ENCODE measurements at places on chromosomes 11 and 22. TPM values are rescaled to one million over a fixed set of nuclear protein-coding genes. Genes with fewer than 3 reads are reported as not detected.

DNA sequence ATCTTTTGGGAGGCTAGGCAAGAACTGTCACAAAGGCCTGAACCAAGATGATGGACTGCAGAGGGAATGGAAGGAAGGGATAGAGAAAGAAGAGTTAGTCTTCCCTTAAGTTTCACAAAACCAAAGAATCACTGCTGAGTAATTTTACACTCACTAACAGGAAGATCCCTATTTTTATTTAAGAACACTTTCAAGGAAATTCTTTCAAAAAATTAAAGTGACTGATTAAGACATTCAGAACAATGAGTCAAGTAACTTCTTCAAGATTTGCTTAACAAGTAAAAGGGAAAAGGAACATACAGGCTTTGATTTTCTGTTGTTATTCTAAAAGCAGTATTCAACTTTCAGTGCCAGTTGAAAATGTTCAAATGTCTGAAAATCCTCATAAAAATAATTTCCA lies 3.1 kb downstream of the PITPNB start:
- no peak for DNase-seq
- H3K4me1 ChIP-seq: peaks cover 87% of the 10 kb centered on the region
- H3K27ac ChIP-seq: no peak overlapping the region
- no peaks in the 10 kb centered on the region for H3K27me3 ChIP-seq
- H3K36me3 ChIP-seq: no peaks in the 10 kb centered on the region

GRCh38 chr22:40021401-40022000 lies 26.7 kb downstream of the FAM83F start:
- H3K27me3 ChIP-seq: no peaks in the 10 kb centered on the region
- no peak for DNase-seq
- no peak overlapping the region for H3K4me3 ChIP-seq
- no peak overlapping the region for H3K27ac ChIP-seq
- peaks cover 24% of the 10 kb centered on the region for H3K36me3 ChIP-seq
- peaks cover 9% of the 10 kb centered on the region for H3K4me1 ChIP-seq

The SAA4 gene
- not detected for total RNA-seq

The SLC22A9 gene
- total RNA-seq: not detected

GRCh38 chr11:35115688-35116030 lies 23.3 kb upstream of the CD44 start:
- peaks cover 41% of the 10 kb centered on the region for H3K4me1 ChIP-seq
- no peaks in the 10 kb centered on the region for H3K36me3 ChIP-seq
- H3K27ac ChIP-seq: no peak overlapping the region
- no peaks in the 10 kb centered on the region for H3K27me3 ChIP-seq
- no peak overlapping the region for H3K4me3 ChIP-seq
- no peak for DNase-seq

The OR5T2 gene
- total RNA-seq: not detected

GRCh38 chr22:49380828-49381114 lies 446.9 kb downstream of the BRD1 start:
- H3K4me1 ChIP-seq: no peaks in the 10 kb centered on the region
- H3K36me3 ChIP-seq: no peaks in the 10 kb centered on the region
- H3K27ac ChIP-seq: no peak overlapping the region
- DNase-seq: peak; percentile 17
- peaks cover 5% of the 10 kb centered on the region for H3K27me3 ChIP-seq

DNA sequence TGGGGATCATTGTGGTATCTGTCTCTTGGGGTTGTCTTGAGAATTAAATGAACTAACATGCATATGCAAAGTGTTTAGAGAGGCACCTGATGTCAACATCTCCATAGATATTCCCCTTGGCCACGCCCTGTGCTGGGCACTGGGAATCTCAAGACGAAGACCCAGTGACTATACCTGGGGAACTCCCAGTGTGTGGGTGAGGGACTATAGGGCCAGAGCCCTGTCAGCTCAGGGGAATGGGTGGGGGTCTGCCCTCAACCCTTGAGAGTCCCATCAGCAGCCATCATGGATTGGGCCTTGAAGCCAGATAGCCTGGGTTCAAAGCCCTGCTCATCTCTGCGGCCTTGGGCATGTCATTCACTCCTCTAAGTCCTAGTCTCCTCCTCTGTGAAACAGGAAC lies 21.6 kb upstream of the LMO1 start:
- H3K4me3 ChIP-seq: no peak overlapping the region
- peaks cover 9% of the 10 kb centered on the region for H3K27me3 ChIP-seq
- no peak for DNase-seq
- H3K4me1 ChIP-seq: peaks cover 11% of the 10 kb centered on the region
